ENCODE measurements at places on chromosomes 6 and 20. TPM values are rescaled to one million over a fixed set of nuclear protein-coding genes. Genes with fewer than 3 reads are reported as not detected.

GRCh38 chr20:24160563-24161281 is 172.1 kb upstream of the GGTLC1 start:
- DNase-seq = no peak

STMN3 gene
- total RNA-seq = 24.4 TPM

SAPCD1 gene
- total RNA-seq = 16.9 TPM

- DNase-seq = no peak
Observed at GRCh38 chr6:113664909-113665308, 192.2 kb upstream of the MARCKS start.

NKAIN4 gene
- not detected for total RNA-seq

DNA sequence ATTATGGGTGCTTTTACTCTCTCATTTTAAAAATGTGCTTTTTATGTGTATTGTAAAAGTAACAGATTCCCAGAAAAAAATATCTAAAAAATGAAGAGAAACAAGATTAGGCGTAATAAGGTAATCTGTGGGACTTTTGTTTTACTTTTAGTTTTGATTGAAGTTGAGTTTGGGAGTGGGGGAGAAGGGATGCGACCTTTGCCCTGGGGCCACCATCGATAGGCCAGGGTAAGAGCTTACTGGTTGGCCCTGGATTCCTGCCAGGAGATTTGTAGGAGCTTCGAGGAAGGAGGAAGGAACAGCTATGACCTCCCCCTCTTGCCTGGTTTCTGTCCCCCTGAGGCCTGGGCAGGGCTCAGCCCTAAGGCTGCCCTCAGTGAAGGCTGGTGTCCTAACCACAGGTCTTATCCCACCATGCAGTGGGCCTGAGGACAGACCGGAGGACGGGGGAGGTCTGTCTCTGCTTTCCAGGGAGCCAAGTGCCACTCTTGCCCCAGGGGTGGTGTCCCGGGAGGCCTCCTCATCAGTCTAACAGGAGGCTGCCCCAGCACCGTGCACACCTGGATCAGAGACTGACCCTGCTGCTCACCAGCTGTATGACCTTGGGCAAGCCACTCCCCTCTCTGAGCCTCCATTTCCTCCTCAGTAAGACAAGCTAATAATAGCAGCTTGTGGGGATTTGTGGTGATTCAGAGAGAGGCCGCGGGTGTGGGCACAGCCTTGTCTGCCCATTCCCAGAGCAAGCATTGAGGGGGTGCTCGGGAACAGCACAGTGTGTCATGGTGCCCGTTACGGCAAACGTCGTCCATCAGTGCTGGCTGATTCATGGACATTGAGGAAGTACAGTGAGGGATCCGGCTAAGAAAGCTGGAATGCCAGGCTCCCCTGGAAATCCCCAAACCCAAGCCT is 21.2 kb downstream of the TGM2 start:
- peak; percentile 89 for DNase-seq

BNIP5 gene
- total RNA-seq = not detected

- DNase-seq = no peak
Observed at GRCh38 chr20:20482453-20482852, 114.5 kb downstream of the INSM1 start.

AMD1 gene
- total RNA-seq = 46.4 TPM

DNA sequence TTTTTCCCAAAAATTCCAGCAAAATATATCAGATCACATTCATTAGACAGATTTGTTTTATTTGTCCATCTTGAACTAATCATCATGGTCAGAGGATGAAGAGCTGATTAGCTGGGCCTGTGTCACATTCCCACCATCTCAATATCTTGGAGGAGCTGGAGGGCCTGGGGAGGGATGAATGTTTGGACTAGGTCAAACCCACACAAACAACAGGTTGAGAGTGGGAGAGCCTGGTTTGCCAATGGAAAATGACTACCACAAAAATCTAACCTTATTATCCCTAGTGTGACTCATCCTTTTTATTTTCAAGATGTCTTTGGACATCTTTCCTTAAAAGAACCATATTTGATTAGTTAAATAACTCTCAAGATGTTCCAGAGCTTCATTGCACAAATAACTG is 242.4 kb downstream of the OGFRL1 start:
- no peak for DNase-seq

BTN1A1 gene
- not detected for total RNA-seq

- no peak for DNase-seq
Observed at GRCh38 chr20:17629678-17630089, 52.4 kb downstream of the RRBP1 start.

HLA-DRB5 gene
- total RNA-seq = not detected

- DNase-seq = no peak
Observed at GRCh38 chr6:25774120-25774715, 19.7 kb downstream of the SLC17A4 start.

OR2H2 gene
- not detected for total RNA-seq

MTCH1 gene
- total RNA-seq = 236 TPM

GRCh38 chr20:63767456-63767855 is 27.9 kb downstream of the SLC2A4RG start:
- DNase-seq = no peak

POU5F1 gene
- total RNA-seq = 1.4 TPM

GRCh38 chr20:54368570-54368969 is 106.8 kb upstream of the DOK5 start:
- no peak for DNase-seq

GRCh38 chr6:135722679-135723078 is 128.8 kb upstream of the PDE7B start:
- peak; percentile 89 for DNase-seq

GID8 gene
- total RNA-seq = 45.7 TPM

DNA sequence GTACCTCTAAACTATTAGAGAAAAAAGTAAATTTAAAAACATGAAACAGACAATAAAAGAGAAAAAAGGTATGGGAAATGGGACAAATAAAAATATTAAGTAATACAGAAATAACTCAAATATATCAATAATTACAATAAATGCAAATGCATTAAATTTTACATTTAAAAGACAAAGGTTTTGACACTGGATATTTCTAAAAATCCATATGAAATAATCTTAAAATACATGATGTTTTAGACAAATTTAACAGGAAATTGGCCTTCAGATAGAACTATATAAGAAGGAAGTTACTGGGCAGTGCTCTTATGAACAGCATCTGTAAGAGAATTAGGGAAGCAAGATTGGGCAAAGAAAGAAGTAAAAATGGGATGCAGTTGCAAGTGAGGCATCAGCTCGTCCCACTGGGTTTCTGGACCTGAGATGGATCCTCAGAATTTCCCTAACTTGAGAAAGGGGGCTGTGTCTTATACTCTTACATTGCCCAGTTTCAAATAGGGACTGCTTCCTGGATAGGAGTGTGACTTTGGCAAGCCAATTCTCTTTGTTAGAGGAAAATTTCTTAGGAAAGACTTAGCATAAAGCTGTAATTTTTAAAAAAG is 376.7 kb downstream of the SMOC2 start:
- no peak for DNase-seq

GRCh38 chr6:11755725-11756124 is 22.9 kb downstream of the ADTRP start:
- no peak for DNase-seq

GRCh38 chr6:57254055-57254717 is 32.1 kb upstream of the RAB23 start:
- no peak for DNase-seq

- no peak for DNase-seq
Observed at GRCh38 chr20:4441191-4441590, 280.5 kb upstream of the PRND start.

PAQR8 gene
- total RNA-seq = 4.1 TPM

DNA sequence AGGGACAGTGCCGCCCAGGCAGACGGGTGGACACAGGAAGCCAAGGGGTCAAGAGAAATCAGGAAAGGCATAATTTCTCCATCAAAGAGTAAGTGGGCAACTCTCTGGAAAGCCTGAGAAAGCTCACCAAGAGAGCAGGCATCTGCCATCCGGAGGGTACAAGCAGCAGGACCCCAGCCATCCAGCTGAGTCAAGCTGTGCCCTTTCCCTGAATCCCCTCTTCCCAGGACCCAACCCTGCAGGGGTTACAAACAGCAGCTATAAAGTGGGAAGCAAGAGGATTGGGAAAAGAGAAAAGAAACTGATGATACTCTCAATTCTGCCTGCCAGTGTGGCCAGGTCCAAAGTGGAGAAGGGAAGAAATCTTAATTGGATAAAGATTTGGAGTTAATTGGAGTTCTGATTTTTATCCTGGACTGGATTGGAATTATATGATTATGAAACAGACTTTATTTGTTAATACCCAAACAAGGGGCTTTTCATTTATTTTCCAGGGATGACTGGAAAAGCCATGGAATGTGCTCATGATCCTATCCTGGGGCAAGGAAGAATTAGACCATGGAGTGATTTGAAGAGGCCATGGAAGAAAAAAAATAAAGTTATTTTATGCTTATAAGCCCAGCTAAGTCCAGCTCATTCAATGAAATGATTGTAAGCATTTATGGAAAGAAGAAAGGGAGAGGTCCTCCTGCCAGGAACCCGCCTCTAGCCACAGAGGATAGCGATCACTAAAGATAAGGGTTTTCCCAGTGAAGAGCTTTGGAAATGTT is 34.9 kb downstream of the NHLRC1 start:
- DNase-seq = no peak

DNA sequence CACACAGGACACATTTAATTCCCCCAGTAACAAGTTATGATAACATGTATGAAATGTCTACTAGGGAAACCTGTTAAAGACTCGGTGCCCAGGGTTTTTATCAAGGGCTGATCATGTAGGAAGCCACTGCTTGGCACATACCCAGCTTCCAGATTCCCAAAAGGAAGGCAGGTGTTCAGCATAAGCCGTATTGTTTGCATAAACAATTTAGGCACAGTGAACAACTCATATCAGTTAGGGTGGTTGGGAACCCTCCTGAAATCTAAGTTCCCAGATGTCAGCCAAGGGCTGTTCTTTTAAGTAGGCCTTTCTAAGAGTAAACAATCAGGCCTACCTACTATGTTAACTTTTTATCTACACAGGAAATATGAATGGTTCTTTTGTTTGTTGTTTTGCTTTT is 74.1 kb downstream of the ASXL1 start:
- no peak for DNase-seq

- no peak for DNase-seq
Observed at GRCh38 chr6:6085928-6086668, 79.4 kb upstream of the NRN1 start.

GRCh38 chr20:41654884-41655283 is 36.7 kb upstream of the CHD6 start:
- no peak for DNase-seq

- DNase-seq = no peak
Observed at GRCh38 chr6:100229512-100229911, 235.2 kb downstream of the SIM1 start.

CLPSL1 gene
- not detected for total RNA-seq

Data from PC-9 (cell line).